Activated CD4-positive, alpha-beta T cell treated with anti-CD3 and anti-CD28 coated beads, Interleukin-2, amount 10 ng/mL, durations not matched to agents 7 days and 5 days (primary cell): ENCODE measurements at places on chromosomes 2 and 18. TPM values are rescaled to one million over a fixed set of nuclear protein-coding genes. Genes with fewer than 3 reads are reported as not detected.

DNA sequence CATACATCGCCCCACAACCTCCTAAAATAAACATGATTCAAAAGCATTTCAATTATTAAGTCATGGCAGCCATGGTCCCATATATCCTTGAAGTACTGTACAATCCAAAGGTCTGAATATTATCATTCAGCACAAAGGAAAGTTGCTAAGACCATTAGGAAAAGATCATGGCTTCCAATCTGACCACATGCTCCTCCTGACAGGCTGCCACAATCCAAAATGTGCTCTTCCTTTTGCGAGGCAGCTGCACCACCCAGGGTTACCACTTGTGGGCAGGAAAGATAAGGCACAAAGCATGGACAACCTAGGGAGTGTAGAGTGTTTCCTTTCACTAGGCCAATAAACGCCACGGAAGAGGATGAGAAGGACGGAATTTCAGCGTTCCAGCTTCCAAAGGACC, 5.4 kb downstream of the BOLA3 start:
- no peak for DNase-seq
- H3K27ac ChIP-seq: no peak overlapping the region
- H3K27me3 ChIP-seq: no peaks in the 10 kb centered on the region
- H3K4me1 ChIP-seq: peaks cover 10% of the 10 kb centered on the region
- H3K36me3 ChIP-seq: peaks cover 8% of the 10 kb centered on the region
- no peak overlapping the region for H3K4me3 ChIP-seq

- no peaks in the 10 kb centered on the region for H3K36me3 ChIP-seq
- H3K4me3 ChIP-seq: no peak overlapping the region
- DNase-seq: no peak
- H3K27ac ChIP-seq: no peak overlapping the region
- H3K4me1 ChIP-seq: no peaks in the 10 kb centered on the region
These were observed 4.5 kb downstream of the SLC14A2 start for GRCh38 chr18:45619826-45620201.

DNA sequence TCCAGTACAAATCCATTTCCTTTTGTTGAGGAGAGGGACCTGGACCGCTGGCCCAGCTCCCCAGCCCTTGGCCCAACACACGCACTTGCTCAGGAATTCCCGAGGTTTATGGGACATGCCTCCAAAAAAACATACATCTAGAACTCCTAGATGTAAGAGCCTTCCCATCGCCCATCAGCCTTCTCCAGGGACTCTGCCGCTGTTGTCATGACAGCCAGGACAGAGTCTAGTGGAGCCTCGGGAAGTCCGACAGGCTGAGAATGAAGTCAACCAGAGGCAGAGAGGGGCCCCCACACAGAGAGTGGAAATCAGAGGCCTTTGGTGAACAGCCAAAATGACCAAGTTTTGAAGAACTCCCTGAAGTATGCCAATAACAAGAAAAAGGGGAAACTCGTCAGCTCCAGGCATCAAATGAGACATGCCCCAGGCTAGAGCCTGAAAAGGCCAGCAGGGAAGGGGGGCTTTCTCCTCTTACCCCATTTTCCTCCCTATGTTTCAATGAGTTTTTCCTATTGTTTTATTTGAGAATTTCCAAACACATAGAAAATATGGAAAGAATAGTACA, 43.2 kb upstream of the CAB39 start:
- DNase-seq: no peak
- H3K27me3 ChIP-seq: no peaks in the 10 kb centered on the region
- H3K27ac ChIP-seq: peak overlapping the region; percentile 74
- H3K4me1 ChIP-seq: peaks cover 72% of the 10 kb centered on the region

DNA sequence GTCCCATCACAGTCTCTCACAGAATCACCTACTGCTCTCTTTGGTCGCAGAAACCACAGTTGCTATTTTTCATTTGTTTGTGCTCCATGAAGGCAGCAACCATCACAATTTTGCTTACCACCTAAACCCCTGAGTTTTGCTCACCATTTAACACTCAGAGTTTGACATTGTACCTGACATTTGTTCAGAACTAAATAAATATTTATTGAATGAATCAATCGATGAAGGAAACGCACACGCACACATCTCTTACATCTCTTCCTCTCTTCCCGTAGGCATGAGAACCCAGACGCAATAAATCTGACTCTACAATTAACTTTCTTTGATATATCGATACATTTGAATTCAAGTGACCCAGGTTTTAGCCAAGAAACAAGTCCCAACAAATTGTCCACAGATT, 105.5 kb upstream of the RNF152 start:
- no peak overlapping the region for H3K27ac ChIP-seq
- H3K27me3 ChIP-seq: no peaks in the 10 kb centered on the region
- DNase-seq: no peak
- no peak overlapping the region for H3K4me3 ChIP-seq
- H3K4me1 ChIP-seq: peaks cover 8% of the 10 kb centered on the region
- H3K36me3 ChIP-seq: peaks cover 4% of the 10 kb centered on the region

DNA sequence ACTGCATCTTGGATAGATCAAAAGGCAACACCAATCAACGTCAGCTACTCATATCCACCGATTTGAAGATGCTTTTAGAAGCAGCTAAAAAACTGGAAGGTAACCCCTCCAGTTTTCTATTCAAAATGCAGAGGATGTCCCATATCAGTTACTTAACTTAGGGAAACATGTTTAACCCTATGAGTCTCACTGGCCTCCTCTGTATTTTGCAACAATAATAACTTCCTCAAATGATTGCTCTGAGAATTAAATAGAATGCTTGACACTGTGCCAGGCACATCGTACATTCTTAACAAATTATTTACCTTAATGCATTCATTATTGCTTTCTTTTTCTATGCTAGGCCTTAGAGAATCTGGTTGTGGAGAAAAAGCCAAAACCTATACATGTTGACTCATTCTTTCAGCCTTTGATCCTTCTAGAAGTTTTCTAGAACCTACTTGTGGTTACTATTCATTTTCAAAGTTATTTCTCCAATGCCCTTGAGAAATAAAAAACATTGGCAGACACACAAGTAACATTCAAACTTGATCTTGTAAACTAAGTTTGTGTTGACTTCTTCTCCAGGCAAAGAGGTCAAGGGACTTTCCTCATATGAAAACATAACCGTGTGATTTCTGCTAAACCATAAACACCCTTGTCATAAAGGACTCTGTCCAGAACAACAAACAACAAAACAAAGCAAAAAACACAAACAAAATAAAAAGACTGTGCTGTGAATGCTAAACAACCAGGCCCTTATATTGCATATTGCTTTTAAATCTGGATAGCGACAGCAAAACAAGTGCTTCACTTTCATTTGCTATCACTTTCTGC, 4.6 kb downstream of the DOCK10 start:
- H3K4me1 ChIP-seq: peaks cover 73% of the 10 kb centered on the region
- no peaks in the 10 kb centered on the region for H3K27me3 ChIP-seq
- peak overlapping the region; percentile 89 for H3K27ac ChIP-seq

GRCh38 chr2:62897187-62897827, 153.3 kb upstream of the OTX1 start:
- no peaks in the 10 kb centered on the region for H3K27me3 ChIP-seq
- H3K4me3 ChIP-seq: no peak overlapping the region
- H3K4me1 ChIP-seq: no peaks in the 10 kb centered on the region

TXNDC9 gene
- total RNA-seq: 33.6 TPM

CXCR2 gene
- 0.37 TPM for total RNA-seq

RANBP2 gene
- total RNA-seq: 52.0 TPM

SOX11 gene
- not detected for total RNA-seq

GRCh38 chr2:112021290-112021689, 33.8 kb upstream of the TMEM87B start:
- H3K4me3 ChIP-seq: no peak overlapping the region
- DNase-seq: no peak
- no peaks in the 10 kb centered on the region for H3K36me3 ChIP-seq
- H3K27ac ChIP-seq: no peak overlapping the region
- H3K27me3 ChIP-seq: peaks cover 14% of the 10 kb centered on the region

- H3K4me3 ChIP-seq: no peak overlapping the region
- no peaks in the 10 kb centered on the region for H3K36me3 ChIP-seq
- peaks cover 21% of the 10 kb centered on the region for H3K27me3 ChIP-seq
- no peak for DNase-seq
- H3K4me1 ChIP-seq: no peaks in the 10 kb centered on the region
These were observed 23.9 kb upstream of the CRACDL start for GRCh38 chr2:98959810-98960507.

DNA sequence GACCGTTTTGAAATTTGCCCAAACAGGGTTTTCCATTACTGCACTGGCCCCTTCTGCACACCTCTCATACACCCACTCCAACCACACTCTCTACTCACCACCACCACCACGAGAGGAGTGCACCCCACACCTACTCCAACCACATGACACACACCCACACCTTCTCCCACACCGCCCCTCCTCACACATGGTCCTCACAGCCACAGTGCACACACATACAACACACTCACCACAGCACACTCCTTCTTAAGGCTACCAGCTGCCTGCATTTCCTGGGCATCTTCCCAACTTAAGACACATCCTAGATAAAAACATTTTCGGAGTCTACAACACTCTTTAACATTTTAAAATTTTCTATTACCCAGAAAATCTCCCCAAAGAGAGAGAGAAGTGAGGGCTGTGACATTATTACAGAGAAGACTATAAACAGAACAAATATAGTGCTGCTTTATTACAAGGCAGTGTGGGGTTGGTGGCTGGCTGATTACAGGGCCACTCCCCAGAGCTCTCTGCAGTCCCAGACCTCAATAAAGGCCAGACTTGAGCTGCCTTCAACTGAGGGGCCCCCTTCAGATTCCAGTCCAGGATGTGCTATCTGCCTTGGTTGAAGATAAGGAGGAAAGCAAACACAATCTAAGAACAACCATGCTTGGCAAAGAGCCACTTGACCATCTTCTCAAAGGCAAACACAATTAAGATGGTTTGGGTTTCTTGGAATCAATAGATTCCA, 36.1 kb downstream of the NHEJ1 start:
- H3K4me3 ChIP-seq: no peak overlapping the region
- H3K4me1 ChIP-seq: peaks cover 8% of the 10 kb centered on the region
- H3K27me3 ChIP-seq: no peaks in the 10 kb centered on the region
- DNase-seq: no peak
- no peak overlapping the region for H3K27ac ChIP-seq

GALNT3 gene
- total RNA-seq: 9.9 TPM

DNA sequence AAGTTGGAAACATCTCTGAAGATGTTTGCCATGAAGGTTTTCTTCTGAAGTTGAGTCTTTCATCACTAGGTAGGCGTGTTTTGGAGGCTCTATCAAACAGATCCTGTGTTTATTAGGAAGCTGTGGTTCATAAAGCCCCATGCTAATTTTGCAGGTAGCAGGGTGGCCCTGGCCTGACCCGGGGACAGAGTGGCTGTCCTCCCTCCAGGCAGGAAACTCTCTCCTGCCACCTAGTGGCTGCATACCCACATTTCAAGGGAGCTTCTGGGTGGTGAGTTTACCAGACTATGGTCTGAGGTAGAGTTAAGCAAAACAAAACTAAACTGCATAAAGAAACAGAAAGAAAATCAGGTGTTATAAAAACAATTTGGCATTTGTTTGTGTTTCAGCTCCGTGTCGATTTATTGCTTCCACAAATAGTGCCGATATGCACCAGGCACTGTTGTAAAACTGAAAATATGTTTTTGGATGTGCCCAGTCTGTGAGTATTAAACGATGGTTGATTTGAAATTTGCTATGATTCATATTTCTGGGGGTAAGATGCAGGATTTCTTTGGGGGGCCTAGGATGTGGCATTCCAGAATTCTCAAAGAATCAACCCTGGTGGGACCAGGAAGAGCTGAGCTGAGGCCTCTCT, 26.0 kb upstream of the IL37 start:
- H3K27ac ChIP-seq: no peak overlapping the region
- H3K27me3 ChIP-seq: peaks cover 2% of the 10 kb centered on the region
- no peaks in the 10 kb centered on the region for H3K36me3 ChIP-seq
- DNase-seq: peak; percentile 66
- H3K4me3 ChIP-seq: peak overlapping the region; percentile 6

GRCh38 chr2:177254433-177255226, 9.9 kb downstream of the NFE2L2 start:
- peak overlapping the region; percentile 38 for H3K27ac ChIP-seq
- DNase-seq: no peak
- no peak overlapping the region for H3K4me3 ChIP-seq
- peaks cover 75% of the 10 kb centered on the region for H3K36me3 ChIP-seq
- peaks cover 90% of the 10 kb centered on the region for H3K4me1 ChIP-seq
- H3K27me3 ChIP-seq: no peaks in the 10 kb centered on the region

RPRM gene
- not detected for total RNA-seq

- H3K27ac ChIP-seq: no peak overlapping the region
- H3K36me3 ChIP-seq: no peaks in the 10 kb centered on the region
- H3K4me1 ChIP-seq: peaks cover 6% of the 10 kb centered on the region
These were observed 193.7 kb downstream of the TRIB2 start for GRCh38 chr2:12910431-12910830.

DNA sequence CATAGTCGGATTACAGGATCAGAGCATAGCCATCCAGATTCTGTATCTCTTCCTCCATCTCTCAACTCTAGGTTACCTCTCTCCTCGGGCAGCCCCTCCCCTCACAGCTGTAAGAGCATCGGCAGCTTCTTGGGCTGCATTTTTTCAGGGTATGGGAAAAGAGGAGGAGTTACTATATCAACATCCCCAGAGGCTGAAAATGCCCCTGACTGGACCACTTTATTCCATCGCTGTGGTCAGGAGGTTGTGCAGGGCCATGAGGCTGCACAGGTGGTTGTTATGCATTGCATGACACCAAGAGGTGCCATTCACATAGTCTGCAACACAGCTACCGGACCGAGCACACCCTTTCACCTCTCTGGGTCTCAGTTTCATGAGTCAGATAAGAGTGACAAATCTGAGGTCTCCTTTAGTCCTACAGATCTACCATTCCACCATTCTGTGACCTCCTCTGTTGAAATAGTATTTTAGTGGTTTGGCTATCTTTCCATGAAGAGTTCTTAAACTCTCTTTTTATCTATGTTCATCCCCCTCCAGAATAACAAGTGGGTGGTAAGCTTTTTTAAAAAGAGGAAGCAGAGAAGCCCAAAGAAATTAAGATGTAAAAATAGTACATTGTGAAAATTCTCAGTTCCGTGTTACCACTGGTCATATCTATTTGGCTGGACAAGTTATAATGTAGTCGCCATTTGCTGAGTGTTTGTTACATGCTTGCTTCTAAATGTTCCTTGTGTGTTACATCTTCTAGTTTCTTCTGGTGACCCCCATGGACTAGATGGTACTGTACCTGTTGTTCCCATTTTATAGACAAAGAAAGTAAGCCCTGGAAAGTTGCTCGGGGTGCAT, 56.6 kb upstream of the SLC1A4 start:
- H3K4me1 ChIP-seq: no peaks in the 10 kb centered on the region
- no peak overlapping the region for H3K27ac ChIP-seq

PKP4 gene
- total RNA-seq: 36.3 TPM

DNA sequence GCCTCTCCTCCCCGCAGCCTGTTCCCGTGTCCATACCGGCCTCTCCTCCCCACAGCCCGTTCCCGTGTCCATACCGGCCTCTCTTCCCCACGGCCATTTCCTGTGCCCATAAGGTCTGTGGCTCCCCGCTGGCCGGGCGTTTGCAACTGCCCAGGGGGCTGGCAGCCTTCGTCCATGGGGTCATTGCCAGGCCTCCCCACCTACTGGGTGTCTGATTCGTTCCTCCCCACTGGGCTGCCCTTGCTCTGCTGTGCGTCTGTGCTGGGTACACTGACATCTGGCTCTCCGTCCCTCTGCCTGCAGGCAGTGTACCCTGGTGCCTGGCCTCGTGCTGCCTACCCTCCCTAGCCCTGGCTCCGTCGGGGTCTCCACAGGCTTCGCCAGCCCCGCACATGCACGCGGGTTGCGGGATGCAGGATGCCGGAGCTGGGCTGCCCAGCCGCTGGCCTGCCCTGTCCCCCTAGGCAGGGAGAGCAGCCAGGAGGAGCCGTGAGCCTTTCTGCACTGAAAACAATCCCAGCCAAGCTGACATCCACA, 67.8 kb downstream of the NFATC1 start:
- H3K36me3 ChIP-seq: peaks cover 5% of the 10 kb centered on the region
- H3K27me3 ChIP-seq: no peaks in the 10 kb centered on the region
- DNase-seq: no peak
